Activated gamma-delta T cell treated with anti-CD3 and anti-CD28 coated beads, Interleukin-2, amount 50 U/mL, for 16 hours (primary cell): ENCODE measurements at places on chromosomes 3 and 15.

DNA sequence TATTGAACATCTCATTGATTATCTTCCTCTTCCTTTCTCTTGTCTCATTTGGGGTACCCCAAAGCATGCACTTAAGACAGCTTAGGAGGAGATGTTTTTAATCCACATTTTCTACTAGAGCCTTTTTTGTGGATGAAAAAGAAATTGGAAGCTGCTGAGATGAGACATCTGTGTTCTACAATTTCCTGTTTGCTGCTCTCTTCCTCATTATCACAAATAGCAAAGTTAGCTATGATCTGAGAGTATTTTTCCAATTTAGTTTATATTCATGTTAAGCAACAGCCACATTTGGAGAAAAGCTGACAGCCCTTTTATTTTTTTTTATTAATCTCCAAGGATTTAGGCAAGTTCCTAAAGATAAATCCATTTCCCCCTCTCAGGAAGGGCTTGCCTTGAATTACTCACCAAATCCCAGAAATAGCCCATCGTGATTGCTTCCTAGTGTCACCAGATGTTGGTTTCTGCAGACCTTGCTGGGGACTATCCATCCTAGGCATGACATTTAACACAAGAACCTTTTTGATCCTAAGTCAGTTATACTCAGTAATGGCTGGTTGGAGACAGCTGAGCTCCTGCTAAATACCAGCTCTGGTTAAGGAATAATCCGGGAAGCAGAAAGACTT, 70.8 kb upstream of the FILIP1L start:
- no peak for DNase-seq

GRCh38 chr15:73284090-73284716, 84.6 kb downstream of the HCN4 start:
- no peak for DNase-seq

GRCh38 chr3:177041021-177041729, 156.1 kb downstream of the TBL1XR1 start:
- DNase-seq, result no peak

DNA sequence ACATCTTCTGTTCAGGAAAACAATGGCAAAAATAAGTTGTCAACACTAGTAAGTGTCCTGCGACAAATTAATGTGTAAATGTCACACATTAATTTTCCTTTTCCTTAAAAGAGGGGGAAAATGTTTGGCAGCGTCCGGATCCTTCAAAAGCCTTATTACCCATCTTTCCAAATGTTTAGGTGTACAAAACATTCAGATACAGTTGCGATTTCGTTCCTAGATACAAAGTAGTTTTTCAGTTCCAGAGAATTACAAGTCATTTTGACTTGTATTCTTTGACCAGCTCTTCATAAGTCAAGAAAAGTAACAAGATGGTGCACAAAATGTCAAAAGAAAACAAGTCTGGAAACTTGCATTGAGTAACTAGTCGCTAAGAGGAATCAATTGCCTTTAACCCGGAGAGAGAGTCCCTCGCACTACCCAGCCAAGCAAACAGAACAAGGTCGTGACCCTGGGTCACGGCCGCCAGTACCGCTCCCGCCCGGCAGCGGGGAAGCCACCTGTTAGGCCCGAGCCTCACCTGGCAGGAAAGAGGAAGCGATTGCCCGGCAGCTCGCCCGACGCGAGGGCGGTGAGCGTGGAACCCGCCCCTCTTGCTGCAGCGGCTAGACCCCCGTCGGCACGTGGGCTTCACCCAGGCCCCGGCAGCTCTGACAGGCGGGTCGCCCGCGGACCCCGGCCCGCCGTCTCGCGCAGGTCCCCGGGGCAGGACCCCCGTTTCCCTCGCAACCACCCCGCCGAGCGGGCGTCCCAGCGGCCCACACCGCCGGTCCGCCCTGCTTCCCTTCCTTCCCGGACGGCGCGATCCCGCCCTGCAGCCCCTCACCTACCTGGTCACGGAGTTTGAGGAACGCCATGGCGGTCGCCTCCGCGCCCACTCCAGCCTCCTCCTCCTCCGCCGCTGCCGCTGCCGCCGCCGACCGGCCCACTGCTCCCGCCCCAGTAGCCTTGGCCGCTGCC, 61.0 kb upstream of the ANKRD28 start:
- DNase-seq, result peak; percentile 41

GRCh38 chr3:66220066-66220465, 735 bp upstream of the SLC25A26 start:
- no peak for DNase-seq

- no peak for DNase-seq
Measured at GRCh38 chr3:103937094-103937493, 1429.6 kb upstream of the ALCAM start.

DNA sequence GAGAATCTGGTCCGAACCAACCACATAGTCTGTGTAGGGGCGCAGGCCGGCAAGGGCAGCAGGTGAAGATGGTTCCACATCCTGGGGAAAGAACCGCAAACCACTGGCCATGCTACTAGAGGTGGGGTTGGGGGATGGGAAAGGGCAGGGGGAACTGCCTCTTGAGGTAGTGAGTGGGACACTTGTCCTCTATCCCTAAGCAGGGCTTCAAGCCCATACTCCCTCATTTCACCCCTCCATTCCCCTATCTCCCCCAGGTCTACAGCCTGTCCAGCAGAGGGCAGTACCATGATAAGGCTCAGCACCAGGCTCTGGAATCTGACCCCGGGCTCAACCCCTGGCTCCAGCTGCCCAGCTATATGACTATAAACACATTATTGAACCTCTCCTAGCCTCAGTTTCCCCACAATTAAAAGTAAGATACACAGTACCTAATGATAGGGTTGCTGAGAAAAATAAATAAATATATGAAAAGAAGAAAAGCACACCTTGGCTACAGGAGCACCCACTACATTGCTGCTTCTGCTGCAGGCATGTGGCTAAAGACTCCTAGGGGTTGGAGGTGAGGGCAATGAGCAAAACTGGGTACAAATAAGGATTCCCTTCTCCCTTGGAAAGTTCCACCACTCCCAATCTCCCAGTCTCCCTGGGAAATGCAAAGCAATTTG, 6.3 kb downstream of the GORASP1 start:
- DNase-seq, result peak; percentile 22

DNA sequence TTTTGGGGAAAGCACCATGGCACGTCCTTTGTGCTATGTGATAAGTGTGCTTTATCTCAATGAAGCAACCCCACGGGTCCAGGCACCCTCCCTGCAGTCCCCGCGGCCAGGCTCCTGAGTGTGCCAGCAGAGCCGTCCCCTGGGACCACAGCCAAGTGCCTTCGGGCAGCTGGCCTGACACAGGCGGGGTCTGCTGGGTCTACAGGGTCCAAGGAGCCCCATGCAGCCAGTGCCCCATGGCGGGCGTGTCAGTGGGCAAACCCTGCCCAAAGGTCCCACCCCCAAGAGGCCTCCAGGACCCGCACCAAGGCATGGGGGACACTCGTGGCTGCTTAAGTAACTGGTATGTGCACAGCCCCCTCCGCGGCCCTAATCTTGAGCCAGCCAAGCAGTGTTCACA, 35.3 kb downstream of the KLHL25 start:
- DNase-seq, result no peak

DNA sequence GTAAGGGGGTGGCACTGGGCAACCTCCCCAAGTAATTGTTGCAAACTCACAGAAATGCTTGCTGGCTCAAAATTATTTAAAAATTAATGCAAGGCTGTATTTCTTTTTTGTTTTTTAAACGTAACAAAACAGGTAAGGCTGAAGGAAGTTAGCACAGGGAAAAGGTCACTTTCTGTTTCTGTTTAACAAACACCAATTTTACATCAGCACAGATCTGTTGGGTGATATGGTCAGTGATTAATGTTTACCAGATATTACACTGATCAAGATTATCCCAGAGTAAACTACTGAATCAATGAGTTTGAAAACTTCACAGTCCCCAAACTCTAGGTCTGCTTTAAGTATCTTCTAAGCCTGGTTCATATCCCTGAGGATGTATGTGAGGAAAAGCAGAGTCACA, 558.0 kb downstream of the FOXP1 start:
- no peak for DNase-seq

GRCh38 chr15:57330619-57331340, 45.5 kb upstream of the CGNL1 start:
- DNase-seq, result no peak

- no peak for DNase-seq
Measured at GRCh38 chr3:55162031-55162795, 234.4 kb upstream of the LRTM1 start.

DNA sequence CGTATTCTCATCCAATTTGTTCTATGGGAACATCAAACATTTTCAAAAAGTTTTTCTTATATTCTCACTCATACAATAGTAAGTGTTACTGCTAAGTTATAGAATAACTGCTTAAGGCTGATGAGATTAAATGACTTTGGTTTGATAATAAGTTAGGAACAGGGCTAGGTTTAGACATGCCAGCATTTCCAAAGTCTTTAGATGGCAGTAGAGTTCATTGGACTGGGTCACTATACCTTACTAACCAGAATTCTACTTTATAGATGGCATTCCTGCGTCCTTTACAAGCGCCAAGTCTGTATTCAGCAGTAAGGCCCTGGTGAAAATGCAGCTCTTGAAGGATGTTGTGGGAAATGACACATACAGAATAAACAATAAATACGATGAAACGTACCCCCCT, 21.7 kb downstream of the PLAAT1 start:
- no peak for DNase-seq

DNA sequence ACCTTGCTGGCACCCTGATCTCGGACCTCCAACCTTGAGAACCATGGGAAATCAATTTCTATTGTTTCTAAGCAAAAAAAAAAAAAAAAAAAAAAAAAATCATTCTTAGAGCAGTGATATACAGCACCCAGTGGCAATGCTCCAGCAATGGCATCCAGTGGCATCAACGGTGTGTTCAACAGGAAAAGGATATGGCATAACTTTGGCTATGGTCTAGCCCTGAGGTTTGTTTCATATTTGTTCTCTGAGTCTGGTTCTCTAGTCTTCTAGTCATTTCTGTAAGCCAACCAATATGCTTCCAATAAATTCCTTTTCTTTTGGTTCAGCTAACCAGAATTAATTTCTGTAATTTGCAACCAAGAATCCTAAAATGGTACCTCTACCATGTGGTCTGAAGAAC, 19.2 kb downstream of the DENND4A start:
- DNase-seq, result no peak

DNA sequence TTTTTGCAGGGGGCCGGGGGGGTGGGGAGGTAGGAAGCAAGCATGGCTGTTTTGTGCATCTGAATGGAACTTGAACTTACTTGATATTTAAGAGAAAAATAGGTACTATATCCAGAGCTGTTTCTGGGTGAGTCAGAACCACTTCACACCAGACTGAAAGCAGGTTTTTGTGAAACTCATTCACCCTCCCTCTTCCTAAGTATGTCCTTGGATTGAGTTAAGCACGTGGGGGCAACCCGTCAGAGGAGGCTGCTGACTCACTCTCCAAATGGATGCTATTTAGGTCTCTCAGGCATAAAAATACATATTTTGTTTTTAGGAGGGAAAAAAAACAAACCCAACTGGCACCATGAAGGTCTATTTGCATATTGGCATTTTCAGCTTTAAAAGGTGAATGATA, 270.3 kb downstream of the RYR3 start:
- no peak for DNase-seq

DNA sequence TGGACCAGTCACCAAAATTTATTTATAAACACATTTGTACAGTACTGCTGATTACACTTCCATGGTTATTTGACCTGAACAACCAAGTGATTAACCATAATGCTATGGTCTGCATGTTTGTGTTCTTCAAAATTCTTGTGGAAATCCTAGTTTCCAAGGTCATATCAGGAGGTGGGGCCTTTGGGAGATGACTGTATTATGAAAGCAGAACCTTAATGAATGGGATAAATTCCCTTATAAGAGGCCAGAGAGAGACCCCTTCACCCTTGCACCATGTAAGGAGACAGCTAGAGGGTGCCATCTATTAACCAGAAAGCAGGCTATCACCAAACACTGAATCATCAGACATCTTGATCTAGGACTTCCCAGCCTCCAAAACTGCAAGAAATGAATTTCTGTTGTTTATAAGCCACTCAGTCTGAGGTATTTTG, 1.9 kb downstream of the SCAPER start:
- no peak for DNase-seq

DNA sequence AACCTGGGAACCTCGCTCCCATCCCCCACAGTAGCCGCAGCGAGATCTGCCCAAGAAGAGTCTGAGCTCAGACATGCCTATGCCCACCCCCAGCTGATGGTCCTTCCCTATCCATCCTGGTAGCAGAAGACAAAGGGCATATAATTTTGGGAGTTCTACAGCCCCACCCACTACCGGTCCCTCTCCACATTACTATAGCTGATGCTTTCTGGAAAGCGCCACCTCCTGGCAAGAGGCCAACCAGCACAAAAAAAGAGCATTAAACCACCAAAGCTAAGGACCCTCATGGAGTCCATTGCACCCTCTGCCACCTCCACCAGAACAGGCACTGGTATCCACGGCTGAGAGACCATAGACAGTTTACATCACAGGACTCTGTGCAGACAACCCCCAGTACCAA, 168.4 kb downstream of the MEGF11 start:
- no peak for DNase-seq

DNA sequence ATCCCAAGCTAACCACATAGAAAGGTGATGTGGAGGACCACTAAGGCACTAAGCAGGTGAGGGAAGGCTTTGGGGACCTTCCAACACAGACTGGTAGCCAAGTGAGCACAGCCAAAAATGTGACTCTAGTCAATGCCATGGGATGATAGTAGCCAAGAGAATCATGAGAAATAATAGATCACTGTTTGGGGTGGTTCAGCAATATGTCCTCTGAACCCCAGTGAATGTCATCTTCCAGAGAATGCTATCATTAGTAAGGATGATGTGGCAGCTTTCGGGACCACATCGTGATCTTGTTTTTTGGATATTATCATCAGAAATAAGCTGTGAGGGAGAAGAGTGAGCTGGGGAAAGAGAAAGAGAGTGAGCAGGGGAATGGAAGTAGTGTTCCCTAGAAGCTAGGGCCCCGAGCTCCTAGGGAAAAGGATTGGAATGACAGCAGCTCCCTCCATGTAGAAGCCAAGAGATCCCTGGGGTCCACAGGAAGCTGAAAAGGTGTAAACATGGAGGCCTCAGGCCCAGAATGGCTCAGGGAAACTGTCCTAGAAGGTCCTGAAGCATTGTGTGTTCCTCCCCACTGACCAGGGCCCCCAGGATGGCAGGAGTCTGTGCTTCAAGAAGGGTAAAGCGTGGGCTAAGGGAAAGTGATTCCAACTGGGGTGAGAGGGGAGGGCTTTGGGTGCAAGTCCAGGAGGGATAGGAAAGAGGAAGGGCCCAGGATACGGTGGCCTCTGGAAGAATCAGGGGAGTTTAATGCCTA, 56.6 kb upstream of the KLF13 start:
- no peak for DNase-seq

- no peak for DNase-seq
Measured at GRCh38 chr15:89333011-89333860, 1.4 kb downstream of the POLG start.

DNA sequence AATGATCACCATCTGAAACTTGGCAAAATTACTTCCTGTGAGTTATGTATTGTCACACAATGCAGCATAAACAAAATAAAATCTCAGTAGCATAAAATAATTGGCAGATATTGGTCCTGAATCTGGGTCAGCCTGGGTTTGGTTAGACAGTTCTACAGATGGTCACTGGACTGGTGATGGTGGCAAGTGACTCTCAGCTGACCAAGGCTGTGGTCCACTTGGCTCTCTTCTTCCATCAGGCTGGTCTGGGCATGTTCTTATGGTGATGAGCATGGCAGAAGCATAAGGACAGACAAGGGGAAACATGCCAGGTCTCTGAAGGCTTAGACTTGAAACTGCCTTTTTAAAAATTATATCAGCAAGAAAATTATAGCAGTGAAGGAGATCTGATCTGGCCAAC, 1205.0 kb upstream of the EPHA6 start:
- DNase-seq, result no peak

- DNase-seq, result no peak
Measured at GRCh38 chr3:15810702-15811101, 12.9 kb upstream of the ANKRD28 start.
